Right renal cortex interstitium (tissue), 3 donors: ENCODE measurements at places on chromosomes 2 and 18.

DNA sequence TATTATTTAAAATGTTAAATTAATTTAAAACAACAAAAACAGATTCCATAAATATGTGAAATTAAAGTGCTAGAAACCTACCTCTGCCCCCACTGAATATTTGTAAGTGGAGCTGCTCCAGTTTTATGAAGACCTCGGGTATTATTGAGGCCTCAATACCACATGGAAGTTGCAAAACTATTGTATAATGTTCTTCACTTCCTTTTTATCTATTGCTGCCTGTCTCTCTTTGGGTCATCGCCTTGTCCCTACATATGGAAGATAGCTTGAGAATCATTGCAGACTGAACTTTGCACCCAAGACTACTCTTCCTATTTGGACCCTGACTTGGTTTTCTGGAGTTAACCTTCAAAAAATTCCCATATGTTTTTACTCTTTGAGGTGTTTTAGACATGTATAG, 212.1 kb upstream of the NETO1 start:
- no peak for DNase-seq

DNA sequence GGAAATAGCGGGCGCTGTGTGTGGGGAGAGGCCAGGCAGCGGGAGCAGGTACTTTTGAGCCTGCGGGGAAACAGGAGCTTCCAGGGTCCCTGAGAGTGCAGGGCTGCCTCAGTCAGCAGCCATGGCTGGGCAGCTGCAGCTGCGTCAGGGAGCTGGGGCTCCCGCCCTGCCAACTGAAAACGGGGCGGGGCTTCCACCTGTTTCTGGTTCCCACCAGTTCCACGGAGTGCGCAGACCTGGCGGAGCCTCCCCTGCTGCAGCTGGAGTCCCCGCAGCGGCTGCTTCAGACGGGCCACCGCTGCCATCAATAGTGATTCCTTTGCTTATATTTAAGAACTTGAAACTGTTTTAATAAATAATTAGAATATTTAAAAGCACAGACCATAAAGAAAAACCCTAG, 30.6 kb upstream of the RPRM start:
- no peak for DNase-seq

DNA sequence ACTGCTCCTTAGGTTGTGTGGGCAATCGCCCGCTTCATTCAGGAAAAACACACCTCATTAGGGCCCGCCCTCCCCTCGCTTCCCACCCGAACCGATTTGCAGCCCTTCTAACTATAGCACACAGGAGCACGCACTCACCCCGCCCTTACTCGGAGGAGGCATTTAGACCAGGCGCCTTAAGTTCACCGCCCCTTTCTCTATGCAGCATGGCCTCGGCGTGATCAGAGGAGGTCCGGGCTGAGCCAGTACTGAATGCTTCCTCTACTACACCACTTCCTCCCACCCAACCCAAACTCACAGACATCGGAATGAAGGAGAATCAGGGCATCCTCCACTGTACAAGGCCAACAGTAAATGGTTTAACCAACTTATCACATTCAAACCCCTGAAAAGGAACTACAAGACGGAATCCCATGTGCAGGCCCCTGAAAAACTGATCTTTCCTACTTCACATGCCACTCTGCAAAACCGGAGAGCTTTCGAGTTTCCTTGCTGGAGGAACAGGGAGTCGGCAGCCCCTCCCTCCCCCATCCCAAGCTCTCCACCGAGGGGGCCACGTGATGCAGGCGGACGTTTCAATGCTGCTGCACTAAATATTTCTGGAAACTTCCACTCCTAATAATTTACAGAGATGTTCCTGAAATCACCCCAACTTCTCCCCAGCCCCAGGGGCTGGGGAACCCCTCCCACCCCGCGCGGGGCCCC, 1.4 kb downstream of the XPO1 start:
- peak; percentile 71 for DNase-seq

- no peak for DNase-seq
Observed at GRCh38 chr2:85873679-85874078, 15.1 kb downstream of the ST3GAL5 start.

- DNase-seq, result no peak
Observed at GRCh38 chr2:19848029-19848750, 53.6 kb downstream of the TTC32 start.

- no peak for DNase-seq
Observed at GRCh38 chr18:8411492-8411891, 197.7 kb upstream of the RAB12 start.

DNA sequence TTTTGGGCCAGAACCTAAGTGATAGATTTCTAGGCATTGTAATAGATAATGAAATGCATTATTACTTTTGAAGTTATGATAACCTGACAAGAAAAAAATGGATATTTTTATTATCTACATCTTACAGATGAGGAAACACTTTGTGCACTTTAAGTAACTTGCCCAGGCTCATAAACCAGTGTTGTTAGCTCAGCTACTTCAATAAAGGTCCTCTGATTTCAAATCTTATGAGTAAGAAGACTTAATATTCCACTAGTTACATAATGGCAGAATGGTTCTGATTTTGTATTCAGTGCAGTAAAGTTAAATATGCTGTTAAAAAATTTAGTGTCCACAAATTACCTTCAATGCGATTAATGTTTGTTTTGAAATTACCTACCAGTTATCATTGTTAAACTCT, 199.0 kb downstream of the BABAM2 start:
- no peak for DNase-seq

DNA sequence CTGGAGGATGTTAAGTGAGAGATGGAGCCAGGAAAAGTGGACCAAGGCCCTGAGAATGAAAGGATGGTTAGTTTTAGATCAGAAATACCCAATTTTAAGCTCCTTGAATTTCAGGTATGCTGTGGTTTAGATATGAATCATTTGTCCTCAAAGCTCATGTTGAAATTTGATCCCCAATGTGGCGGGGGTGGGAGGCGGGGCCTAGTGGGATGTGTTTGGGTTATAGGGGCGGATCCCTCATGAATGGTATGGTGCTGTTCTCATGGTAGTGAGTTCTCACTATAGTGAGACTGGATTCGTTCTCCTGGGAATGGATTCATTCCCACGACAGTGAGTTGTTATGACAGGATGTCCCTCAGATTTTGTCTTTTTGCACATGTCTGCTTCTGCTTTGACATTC, 11.4 kb downstream of the MYO5B start:
- DNase-seq, result no peak

DNA sequence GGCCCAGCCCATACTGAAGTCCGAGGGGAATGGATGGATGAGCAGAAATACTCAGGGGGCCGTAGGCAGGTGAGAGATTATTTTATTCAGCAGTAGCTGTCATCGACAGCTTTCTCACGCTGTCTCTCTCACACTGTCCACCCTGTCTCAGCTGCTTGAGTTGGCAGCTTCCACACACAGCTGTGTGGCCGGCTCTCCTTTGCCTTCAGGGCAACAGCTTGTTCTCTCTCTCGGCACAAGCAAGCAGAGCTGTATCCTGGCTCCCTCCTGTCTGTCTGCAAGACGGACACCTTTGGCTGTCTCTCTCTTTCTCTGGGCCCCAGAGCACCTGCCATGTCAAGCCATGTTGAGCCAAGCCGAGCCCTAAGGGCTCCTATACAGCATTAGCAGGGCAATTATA, 9.8 kb upstream of the PAPOLG start:
- DNase-seq, result no peak

- DNase-seq, result no peak
Observed at GRCh38 chr2:121925466-121925865, 170.0 kb downstream of the TSN start.

- DNase-seq, result no peak
Observed at GRCh38 chr2:208234786-208235185, 20.1 kb downstream of the IDH1 start.

DNA sequence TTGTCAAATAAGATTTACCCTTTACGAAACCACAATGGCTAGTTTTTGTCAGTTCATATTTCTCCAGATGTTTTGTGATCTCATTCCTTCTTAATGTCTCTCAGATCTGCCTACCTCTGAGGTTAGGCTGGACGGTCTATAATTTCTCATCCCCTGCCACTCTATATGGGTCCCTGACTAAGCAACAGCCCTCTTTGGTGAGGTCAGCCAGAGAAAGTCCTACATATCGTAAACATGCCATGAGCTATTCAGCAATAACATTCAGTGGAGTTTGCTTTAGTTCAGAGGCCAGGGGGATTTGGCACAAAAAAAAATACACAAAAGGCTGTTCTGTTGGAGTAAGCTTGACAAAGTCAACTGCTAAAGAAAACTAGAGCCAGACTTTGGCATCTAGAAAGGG, 192.1 kb upstream of the NCKAP5 start:
- DNase-seq, result no peak

- no peak for DNase-seq
Observed at GRCh38 chr2:9678544-9678943, 47.7 kb upstream of the YWHAQ start.
